ENCODE measurements at places on chromosomes 2 and 18.

GRCh38 chr2:20755132-20755800 is 67.6 kb downstream of the LDAH start:
- peak; percentile 33 for DNase-seq

DNA sequence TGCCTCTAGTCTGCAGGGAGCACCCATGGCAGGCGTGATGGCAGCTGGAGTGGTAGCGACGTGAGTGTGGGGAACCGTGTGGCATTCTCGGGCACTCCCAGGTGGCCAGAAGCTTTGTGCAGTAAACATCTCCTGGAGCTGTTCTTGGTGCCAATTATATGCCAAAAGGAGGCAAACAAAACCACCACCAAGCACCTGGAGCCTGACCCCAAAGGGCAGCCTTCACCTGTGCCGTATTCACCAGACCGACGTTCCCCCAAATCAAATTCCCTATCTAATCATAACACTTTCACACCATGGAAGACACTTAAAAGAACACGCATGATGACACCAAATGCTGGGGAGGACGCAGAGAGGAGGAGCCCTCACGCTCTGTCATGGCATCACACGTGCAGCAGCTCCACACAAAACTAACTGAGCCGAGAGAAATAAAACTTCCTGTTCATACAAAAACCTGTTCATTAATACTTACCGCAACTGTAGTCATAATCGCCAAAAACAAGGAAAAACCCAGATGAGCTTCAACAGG is 123.6 kb downstream of the EIPR1 start:
- DNase-seq = no peak

GRCh38 chr18:64513401-64513800 is 364.5 kb upstream of the LINC00305 start:
- no peak for DNase-seq

- no peak for DNase-seq
Observed at GRCh38 chr18:11993264-11993916, 12.1 kb downstream of the IMPA2 start.

DNA sequence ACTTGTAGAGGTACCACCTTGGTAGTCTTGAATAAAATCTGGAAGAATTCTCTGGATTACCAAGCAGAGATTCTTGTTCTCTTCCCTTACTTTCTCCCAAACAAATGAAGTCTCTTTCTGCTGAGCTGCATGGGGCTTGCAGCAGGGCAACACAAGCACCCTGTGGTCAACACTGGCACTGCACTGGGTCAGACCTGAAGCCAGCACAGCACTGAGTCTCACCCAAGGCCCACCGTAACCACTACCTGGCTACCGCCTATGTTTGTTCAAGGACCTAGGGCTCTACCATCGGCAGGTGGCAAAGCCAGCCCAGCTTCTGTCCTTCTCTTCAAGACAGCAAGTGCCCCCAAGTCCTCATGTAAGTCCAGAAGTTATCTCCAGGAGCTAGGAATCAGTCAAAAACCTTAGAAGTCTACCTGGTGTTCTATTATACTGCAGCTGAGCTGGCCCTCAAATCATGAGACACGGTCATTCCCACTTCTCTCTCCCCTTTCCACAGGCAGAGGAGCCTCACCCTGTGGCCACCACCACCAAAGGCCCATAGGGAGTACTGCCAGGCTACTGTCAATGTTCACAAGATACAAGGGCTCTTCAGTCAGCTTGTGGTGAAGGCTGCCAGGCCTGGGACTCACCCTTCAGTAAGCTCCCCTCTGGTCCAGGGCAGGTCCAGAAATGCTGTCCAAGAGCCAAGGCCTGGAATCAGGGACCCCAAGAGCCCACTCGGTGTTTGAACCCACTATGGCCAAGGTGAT is 18.4 kb downstream of the VPS54 start:
- DNase-seq = no peak

DNA sequence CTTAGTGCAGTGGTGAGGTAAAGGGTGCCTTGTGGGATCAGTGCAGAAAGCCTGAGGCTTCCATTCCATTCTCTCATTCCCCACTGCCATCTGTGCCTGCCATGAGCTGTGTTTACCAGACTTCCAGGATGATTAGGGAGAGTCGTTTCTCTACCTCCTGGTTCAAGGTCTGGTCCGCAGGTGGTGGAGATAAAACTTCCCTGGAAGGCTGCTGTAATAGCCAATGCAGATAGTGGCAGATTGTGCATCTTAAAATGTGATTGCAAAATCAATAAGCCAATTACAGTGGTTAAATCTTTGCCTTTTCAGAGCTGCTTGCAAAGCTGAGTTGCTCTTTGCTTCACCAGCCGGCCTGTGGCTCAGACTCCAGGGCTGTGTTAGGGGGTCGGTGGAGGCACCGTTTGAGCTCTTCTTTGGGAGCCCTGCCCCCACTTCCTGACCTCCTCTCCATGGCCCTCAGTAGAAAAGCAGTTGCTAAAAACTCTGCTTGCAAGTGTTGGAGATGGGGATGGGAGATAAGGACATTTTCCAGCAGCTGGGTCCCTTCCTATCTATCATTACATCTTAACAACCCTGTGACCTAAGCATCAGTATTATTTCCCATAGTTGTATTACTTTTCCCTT is 95.2 kb upstream of the HS6ST1 start:
- peak; percentile 50 for DNase-seq

DNA sequence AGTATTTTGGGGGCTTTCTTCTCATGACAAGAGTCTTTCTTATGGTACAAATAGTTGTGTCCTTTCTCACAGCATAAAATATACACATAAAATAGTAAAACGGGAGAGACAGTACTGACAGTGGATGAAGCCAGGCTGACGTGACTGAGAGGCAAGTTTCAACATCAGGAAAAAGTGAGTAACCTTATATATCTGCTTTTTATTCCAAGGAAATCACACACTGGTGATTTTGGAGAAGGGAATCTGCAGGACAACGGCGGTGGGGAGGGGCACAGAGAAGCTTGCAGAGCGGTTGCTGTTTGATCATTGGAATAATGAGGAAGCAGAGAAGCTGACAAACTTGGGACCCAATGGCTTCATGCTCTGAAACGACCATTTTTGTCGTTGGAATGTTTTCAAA is 130.6 kb upstream of the ZNF236 start:
- DNase-seq = no peak

All from BE2C (cell line).